ENCODE measurements at places on chromosomes 2 and 18.

DNA sequence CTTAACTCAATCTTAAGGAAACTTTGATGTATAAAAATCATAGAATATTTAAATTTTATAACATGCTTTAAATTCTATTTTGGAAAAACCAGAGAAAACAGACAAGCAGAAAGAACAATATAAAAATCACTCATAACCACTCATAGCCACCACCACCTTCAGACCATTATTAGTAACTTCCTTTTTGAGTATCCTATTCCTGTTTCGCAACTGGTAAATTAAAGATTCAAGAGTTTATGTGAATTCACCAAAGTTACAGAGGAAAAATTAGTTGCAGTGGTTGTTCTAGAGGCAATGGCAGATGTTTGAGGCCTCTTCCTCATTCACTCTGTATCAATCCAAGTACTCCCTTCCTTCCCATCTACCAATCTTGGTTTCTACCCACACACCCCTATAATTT lies 49.3 kb upstream of the PROKR1 start:
- DNase-seq: no peak

DNA sequence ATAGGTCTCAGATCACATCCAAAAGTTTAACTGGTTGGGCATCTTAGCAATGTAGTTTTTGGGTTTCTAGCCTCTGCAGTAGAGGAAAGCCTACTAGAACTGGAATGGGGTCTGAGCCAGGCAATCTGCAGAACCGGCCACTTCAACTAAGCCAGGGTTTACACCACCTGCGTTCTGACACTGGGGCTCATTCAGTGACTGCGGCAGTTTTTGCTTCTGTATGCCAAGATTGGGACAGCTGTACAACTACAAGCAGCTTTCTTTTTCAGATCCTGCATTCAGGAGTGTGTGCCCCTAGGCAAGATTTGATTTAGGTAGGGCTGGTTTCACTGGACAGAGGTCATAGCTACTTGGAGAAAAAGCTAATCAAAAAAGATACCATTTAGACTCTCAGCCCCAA lies 43.7 kb upstream of the IGFBP5 start:
- no peak for DNase-seq

GRCh38 chr18:63155910-63156773 lies 163.4 kb downstream of the BCL2 start:
- peak; percentile 19 for DNase-seq

GRCh38 chr18:62377131-62377807 lies 52.2 kb downstream of the TNFRSF11A start:
- DNase-seq: no peak

DNA sequence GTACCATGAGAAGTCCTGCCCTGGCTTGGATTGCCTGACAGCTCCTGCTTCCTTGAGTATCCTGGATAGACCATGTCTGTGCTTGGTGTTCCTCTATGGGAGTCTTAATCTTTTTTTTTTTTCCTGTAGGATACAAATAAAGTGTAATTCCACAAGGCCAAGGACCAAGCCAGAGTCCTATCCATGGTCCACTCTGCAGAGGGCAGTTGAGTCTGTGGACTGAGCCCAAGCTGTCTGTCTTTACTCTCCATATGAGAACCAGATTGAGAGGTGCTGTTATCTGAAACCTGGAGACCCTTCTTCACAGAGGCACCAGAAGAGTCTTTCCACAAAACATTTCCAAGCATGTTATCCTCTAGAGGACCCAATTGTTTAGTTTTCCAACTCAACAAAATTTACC lies 1.4 kb upstream of the KIF3C start:
- DNase-seq: no peak

DNA sequence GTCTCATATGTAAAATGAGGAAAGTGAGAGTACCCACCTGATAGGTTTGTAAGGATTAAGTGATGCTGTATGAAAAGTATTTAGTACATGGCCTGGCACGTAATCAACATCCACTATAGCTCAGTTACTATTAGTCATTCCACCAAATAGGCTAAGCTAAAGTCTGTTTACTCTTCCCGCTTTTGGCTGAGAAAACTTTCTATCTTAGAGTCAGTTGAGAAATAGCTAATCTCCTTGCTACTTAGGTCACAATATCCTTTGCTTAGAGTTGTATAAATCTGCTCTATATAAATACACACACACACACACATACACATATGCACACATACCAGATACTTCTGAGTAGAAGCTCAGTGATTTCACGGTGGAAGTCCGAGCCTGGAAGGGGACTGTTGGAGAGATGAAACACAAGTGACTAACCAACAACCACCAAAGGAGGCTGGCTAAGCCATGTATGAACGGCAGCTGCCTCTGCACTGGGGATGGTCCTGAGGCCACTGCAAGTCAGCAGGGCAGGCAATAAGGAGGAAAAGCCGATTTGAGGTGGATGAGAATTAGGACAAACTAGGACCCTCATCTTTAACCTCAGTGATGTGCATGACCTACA lies 104.6 kb upstream of the EPHA4 start:
- no peak for DNase-seq

- DNase-seq: peak; percentile 79
Observed at GRCh38 chr2:203782262-203782976, 76.0 kb downstream of the CD28 start.

- DNase-seq: no peak
Observed at GRCh38 chr2:74740395-74740740, 86.3 kb downstream of the SEMA4F start.

GRCh38 chr2:26245231-26245732 lies 543 bp downstream of the HADHB start:
- DNase-seq: no peak

- DNase-seq: no peak
Observed at GRCh38 chr2:118845005-118845521, 2.4 kb downstream of the EN1 start.

DNA sequence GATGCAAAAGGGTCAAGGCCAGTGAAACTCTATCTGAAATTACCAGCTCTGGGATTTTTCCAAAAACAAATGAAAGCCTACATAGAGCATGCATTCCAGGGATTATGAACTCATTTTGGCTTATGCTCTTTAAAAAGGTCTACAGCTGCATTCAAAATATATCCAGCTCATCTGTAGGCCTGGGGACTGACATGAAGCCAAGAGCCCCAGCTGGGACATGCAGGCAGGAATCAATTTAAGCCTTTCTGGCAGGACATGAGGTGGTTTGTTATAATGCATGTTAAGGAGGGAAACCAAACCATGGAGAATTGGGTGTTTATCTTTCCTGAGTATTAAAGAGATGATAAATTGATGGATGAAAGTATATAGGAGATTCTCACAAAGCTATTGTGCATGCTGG lies 164.5 kb downstream of the RBM43 start:
- DNase-seq: no peak

GRCh38 chr2:134131681-134132489 lies 122.0 kb upstream of the MGAT5 start:
- no peak for DNase-seq

- DNase-seq: peak; percentile 38
Observed at GRCh38 chr2:241391892-241392665, 36.0 kb downstream of the FARP2 start.

GRCh38 chr18:652131-652530 lies 5.3 kb upstream of the TYMS start:
- no peak for DNase-seq

GRCh38 chr2:233801357-233802131 lies 23.4 kb downstream of the MROH2A start:
- DNase-seq: no peak

GRCh38 chr2:213016166-213016983 lies 135.0 kb downstream of the IKZF2 start:
- DNase-seq: no peak

GRCh38 chr2:176934869-176935415 lies 277.7 kb upstream of the HNRNPA3 start:
- no peak for DNase-seq

DNA sequence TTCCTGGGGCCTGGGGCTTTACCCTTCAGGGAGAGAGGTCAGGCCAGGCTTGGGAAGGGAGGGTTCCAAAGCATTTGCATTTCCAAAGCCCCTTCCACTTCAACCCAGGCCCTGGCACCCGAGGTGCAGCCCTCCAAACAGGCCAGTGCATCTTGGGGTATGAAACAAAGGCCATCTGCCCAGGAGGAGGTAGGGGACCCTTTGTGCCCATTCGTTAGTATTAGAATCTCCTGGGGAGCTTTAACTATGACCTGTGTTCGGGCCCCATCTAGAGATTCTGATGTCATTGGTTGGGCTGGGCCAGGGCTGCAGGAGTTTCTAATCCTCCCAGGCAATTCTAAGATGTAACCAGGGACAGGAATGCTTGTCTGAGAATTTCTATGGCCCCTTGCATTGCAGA lies 73.6 kb downstream of the CIB4 start:
- DNase-seq: no peak

- DNase-seq: no peak
Observed at GRCh38 chr2:100801402-100801801, 18.5 kb upstream of the NPAS2 start.

DNA sequence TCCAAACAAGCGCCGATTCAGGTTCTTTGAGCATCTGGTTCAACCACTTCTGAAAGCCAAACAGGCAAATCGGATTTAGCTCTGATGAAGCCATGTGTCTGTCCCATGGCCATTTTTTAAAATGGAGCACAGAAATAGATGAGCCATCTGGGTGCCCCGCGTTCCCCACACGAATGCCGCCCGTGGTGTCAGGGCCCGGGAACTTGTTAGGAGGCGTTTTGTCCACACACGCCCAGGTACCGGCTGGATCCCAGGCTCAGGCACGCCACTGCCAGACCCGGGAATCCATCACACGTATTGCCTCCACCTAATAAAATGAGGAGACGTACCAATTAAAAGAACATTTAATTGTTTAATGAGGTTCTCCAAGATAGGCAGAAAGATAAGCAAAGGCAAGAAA lies 374.4 kb upstream of the SALL3 start:
- no peak for DNase-seq

- no peak for DNase-seq
Observed at GRCh38 chr2:179478771-179479170, 214.1 kb upstream of the SESTD1 start.

GRCh38 chr2:173397539-173397938 lies 42.9 kb downstream of the CDCA7 start:
- DNase-seq: no peak

GRCh38 chr2:169828141-169828811 lies 1.0 kb downstream of the UBR3 start:
- DNase-seq: peak; percentile 37

GRCh38 chr2:63676135-63676534 lies 87.4 kb downstream of the MDH1 start:
- DNase-seq: no peak

- no peak for DNase-seq
Observed at GRCh38 chr18:14921031-14921430, 173.1 kb downstream of the ANKRD30B start.

DNA sequence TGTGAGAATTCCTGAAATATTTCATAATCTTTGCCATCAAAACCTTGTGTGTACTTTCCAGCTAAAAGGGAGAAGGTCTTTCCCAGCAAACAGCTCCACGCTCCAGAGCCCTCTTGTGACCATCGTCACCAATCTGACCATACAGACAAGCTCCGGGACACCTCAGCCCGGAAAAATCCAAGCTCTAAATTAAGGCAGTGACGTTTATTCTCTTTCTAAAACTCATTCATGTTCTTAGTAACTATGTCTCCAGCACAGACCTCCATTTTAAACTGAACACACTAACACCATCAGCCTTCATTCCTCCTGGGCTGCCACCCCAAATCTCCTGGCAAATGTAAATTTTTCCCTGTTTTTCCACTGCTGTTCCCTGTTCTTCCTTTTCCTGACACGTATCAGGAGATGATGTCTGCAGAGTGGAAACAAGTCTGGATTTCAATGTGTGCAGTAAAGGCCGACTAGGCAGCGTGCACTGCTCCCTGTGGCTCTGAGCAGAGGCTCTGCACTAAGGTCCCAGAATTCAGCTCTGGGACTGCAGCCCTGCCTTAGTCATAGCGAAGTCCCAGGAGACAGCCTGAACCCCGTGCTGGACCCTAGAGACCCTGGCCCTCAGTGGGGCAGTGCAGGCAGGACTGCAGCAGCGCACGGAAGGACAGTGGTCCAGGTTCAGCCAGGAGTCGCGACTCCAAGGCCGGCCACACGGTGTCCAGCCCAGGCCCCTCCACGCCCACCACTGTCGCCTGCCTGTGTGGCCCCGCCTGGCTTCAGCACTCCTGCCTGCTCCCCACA lies 452.5 kb upstream of the SALL3 start:
- no peak for DNase-seq

GRCh38 chr2:11683476-11683875 lies 13.5 kb upstream of the NTSR2 start:
- no peak for DNase-seq

DNA sequence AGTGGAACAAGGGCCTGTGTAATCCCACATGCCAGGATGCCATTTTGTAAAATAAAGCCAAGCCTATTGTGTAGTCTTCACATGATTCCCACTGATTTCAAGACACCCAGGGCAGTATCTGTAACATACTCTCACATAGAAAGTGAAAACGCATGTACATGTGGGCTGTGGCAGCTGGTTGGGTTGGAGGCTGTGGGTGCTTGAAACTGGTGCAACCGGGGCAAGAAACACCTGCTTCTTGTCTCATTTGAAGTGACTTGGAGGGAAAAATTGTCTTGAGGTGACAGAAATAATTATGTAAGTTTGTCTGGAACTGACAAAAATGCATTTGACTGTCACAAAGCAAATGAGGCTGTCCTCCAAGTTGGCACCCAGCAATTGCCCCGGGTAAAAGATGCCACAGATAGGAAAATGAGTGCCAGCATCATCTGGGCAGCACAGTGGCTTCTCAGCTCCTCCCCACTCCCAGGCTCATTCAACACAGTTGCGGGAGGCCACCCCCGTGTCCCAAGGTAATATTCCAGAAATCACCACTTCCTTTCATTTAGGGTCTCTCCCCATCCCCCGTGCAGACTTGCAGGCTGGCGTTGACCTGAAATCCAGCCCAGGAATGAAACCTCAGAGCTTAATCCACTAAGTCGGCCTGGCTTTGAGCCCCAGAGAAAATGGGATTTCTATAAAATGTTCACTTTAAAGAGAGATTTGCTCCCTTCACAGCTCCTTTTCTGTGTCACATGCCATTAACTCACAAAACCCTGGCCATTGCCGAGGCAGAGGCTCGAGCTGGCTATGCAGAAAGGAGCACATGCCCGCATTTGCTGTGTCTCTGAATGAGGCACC lies 293.9 kb upstream of the PARD3B start:
- DNase-seq: no peak

DNA sequence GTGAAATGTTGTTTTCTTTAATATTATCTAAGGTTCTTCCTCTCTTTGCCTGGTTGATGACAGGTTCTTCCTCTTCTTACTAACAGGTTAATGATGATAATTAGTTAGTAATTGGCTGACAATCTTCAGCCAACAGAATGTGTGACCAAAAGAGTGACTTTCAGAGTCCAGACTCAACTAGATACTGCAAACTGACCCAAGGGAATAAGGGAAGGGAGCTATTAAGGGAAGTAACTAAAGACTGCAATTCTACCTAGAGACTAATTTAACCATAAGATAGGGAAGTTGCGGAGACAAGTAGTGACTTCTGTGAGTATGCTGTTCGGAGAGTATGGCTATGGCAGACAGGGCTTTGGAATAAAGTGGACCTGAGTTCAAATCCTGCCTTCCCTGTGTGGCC lies 127.3 kb upstream of the TACR1 start:
- DNase-seq: no peak

GRCh38 chr2:163207693-163208370 lies 369.3 kb upstream of the KCNH7 start:
- no peak for DNase-seq

Measured in CD4-positive, alpha-beta memory T cell (primary cell).